ENCODE measurements at places on chromosomes 3 and 15.

DNA sequence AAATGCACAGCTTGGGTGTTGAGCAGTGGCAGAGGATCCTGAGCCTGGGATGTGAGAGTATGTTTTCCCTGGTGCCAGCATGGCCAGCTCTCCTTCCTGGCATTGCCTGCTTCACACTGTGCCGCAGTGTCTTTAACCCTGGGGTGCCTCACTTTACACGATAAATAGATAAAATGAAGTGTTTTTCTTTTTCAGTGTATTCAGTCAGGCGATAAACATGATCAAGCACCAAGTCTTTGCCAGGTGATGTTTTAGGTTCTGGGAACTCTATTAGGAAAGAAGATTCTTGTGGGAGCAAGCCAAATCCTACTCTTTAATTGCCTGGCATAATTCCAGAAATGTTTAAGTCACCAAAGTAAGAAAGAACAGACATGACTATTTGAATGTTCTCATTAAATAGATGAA, 14.0 kb downstream of the ABHD6 start:
- no peak for DNase-seq

GRCh38 chr3:138355071-138355470, 6.7 kb downstream of the MRAS start:
- DNase-seq = no peak

DNA sequence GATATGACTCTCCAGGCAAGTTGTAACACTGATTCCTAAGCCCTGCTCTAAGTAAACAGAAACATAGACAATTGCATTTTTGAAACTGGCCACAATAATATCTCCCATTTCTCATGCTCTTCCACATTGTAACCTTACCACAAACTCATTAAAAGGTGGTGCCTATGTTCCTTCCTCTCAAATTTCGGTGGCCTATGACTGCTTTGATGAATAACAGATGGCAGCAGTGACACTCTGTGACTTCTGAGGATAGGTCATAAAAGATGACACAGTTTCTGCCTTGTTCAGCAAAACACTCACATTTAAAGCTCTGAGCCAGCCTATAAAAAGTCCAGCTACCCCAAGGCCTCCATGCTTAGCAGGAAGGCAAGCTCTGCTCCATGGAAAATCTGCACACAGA, 195.2 kb downstream of the EFHB start:
- DNase-seq = no peak

GRCh38 chr15:87490666-87491065, 765.9 kb downstream of the NTRK3 start:
- DNase-seq = no peak

- no peak for DNase-seq
These were observed 11.7 kb downstream of the PCCB start for GRCh38 chr3:136261826-136262225.

- DNase-seq = no peak
These were observed 13.8 kb upstream of the TEX264 start for GRCh38 chr3:51657234-51657633.

DNA sequence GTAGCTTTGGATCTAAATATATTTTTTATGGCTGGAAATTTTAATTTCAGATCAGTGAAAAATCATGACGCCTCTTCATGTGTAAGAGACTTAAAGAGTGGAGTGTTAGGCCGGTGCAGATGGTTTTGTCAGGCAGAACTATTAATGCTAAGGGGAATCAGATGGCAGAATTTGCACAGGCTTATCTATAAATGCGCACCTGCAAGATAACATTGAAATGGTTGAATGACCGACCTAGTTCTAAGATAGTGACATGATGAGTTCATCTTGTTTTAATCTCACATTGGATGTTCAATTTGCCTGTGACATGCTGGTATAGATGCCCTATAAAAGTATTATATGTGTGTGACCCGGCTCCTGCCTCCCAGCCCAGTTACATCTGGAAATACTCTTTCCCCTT, 340.6 kb downstream of the FEZF2 start:
- no peak for DNase-seq

DNA sequence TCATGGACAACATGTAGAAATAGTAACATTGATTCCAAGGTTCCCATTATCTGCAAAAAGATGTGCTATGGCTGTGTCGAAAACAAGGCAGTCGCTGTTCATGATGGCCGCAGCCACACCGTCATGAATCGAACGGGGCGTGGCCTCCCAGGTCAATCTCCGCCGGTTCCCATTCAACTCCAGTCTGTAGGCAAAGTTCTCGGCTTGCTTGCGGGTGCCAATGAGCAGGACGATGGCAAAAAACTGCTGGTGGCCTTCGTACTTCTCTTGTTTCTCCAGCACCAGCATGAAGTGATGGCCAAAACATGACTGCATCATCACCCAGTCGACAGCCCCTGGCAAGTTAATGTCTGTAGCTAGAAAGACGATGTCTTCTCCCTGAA, 20.8 kb downstream of the SIAH2 start:
- no peak for DNase-seq

DNA sequence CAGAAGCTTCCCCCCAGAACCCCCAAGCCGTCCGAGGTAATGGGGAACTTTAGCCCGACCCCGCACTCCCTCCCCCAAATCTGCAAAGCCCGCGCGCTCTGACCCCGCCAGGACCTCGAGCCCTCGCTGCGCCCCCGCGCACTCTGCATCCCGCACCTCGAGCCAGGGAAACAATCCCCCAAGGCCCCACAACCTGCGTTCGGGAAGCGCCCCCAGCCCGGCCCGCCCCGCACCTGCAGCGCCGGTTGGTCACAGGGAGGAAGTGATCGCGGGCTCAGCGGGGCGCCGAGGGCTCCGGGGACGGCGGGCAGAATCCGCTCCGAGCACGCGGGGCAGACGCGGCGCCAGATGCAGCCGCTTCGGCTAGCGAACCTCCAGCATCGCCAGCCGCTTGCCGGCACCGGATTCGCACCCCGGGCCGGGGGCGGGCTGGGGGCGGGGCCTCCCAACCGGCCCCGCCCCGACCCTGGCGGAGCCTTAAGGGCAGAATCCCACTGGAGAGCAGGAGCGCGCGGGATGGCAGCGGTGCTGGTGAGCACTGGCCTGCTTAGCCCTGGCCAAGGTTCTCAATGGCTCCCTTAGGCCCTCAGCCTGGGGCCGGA, at the start of gene CAMKV:
Gene CAMKV (minus strand): TSS at position 382 of the 602 bp plus-strand sequence. CDS start 7,518 bp downstream, outside the sequence.
- peak; percentile 22 for DNase-seq

DNA sequence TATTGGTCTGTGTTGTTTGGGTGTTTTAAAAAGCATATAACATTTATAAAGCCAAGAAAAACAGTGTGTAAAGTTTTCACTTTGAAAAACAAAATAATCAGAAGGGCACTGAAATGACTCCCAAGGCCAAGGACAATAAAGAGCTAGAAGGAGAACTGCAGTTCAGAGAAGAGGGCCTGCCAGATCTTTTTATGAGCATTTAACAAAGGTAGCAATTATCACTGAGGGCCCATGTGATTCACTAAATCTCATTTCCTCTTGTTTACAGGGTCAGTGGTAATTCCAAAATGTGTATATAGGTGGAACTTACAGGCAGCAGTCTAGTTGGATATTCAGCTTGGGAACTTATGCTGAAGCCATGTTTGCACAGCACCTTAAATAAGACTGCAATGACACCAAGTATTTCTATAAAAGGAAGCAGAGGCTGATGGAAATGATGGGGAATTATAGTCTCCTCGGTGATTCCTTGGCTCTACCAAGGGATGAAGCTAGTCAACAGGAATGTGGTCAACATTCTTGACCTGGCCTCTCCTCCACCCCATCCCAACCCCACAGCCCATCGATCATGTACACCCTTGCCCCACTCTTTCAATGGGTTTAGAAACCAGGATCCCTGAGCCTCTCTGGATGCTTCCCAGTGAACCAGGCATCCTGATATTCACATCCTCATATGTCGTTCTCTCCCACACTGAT, 54.4 kb upstream of the THUMPD3 start:
- DNase-seq = no peak
